ENCODE measurements at places on chromosomes 3 and 15.
A peak's percentile ranks its signal among the peaks of the same experiment; 100 is the strongest.

GRCh38 chr3:38453075-38453912 lies at the start of gene ACVR2B:
Gene ACVR2B (plus strand): TSS chr3:38453890. CDS start chr3:38454323, 433 bp downstream.
- DNase-seq: peak; percentile 41

DNA sequence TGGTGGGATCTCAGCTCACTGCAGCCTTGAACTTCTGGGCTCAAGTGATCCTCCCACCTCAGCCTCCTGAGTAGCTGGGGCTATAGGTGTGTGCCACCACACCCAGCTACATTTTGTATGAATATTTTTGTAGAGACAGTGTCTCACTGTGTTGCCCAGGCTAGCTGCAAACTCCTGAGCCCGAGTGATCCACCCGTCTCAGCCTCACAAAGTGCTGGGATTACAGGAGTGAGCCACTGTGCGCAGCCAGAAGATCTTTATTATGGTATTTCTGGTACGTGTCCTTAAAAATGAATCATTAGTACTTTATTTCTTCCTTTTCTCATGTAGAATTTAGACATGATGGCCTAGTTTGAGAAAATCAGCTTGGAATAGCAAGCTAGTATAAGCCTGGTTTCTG lies 153.3 kb downstream of the BCHE start:
- DNase-seq: no peak

DNA sequence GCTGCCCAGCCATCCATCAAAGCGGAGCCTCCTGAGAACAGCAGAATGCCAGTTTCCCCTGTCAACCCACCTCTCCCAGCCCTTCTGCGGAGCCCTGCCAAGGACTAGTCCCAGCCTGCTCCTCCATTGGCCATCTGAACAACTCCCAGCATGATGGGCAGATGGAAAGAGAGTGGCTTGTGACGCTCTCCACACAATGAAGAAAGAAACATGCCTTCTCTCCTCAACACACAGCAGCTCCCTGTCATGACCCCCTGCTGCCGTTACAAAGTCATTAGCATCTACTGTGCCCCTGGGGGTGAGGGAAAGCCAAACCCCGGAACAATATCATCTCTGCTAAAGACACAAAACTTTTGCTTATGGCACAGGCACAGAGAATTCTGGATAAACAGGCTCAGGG lies 33.6 kb downstream of the MECOM start:
- no peak for DNase-seq

GRCh38 chr3:62562596-62562995 lies 189.2 kb upstream of the FEZF2 start:
- DNase-seq: no peak

DNA sequence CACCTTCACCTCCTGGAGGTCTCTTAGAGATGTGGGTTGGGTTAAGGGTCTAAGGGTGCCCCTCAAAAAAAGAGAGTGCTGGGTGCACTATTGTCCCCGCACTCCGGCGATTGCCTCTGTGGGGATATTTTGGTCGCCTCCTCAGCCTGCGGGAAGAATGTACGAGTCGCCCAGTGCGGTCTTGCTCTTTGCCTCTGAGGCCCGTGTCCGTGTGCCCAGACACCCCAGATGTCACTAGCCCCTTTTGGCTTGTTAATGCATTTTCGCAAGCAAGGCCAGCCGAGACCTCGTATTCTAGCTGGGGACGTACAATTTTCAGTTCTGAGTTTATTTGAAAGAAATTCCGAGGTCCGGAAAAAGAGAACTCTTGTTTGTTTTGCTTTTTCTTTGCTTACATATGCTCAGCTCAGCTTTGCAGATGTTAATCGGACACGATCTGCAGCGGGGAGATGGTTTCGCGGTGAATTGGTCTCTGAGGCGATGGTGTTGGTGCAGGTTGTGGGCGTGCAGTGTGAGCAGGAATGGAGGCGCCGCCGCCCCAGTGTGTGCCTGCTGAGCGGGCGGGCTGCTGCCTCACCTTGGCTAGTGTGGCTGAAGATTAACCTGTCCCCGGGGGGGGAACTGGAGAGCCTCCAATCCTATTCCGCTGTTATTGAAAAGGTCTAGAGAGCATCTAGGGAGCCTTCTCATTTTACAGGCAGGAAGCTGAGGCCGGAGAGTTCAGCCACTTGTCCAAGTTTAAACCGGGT lies 1.4 kb downstream of the ST6GAL1 start:
- DNase-seq: peak; percentile 71

- DNase-seq: no peak
These were observed 32.5 kb downstream of the NR2F2 start for GRCh38 chr15:96362755-96363651.

DNA sequence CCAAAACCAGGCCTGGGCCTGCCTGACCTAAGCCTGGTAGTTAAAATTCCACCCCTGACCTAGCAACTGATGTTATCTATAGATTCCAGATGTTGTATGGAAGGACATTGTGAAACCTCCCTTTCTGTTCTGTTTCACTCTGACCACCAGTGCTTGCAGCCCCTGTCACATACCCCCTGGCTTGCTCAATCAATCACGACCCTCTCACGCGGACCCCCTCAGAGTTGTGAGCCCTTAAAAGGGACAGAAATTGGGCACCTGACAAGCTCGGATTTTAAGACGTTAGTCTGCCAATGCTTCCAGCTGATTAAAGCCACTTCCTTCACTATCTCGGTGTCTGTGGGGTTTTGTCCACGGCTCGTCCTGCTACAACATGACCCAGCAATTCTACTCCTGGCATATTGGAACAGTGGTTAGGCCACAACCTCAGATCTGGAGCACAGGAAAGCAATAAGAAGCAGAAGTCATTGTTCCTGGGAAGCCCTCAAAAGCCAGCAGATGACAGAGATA lies 36.7 kb upstream of the LHFPL4 start:
- DNase-seq: no peak

- DNase-seq: no peak
These were observed 78.7 kb upstream of the SNRK start for GRCh38 chr3:43207628-43208085.

- DNase-seq: no peak
These were observed 51.6 kb upstream of the ACKR4 start for GRCh38 chr3:132545471-132545870.

- DNase-seq: no peak
These were observed 31.6 kb upstream of the VPS39 start for GRCh38 chr15:42239528-42240182.

DNA sequence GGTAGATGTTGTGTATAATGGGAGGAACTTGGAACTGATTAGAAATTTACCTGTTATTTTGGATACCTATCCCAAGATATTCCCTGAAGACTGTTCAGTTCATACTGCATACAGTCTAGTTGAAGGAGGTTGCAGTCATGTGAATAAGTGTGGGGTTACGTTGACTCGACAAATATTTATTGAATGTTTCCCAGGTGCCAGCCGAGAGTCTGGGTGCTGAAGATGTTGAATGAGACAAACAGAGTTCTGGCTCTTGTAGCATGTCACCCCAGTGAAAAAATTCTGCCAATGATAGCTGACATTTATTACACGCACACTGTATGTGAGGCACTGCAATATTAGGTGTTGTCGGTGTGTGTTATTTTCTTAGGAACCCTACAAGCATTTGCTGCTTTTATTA lies 176.0 kb downstream of the KCNMB2 start:
- no peak for DNase-seq

GRCh38 chr3:143056372-143056771 lies 55.0 kb downstream of the U2SURP start:
- DNase-seq: no peak

- DNase-seq: no peak
These were observed 143.5 kb downstream of the LRRK1 start for GRCh38 chr15:101062471-101063171.

DNA sequence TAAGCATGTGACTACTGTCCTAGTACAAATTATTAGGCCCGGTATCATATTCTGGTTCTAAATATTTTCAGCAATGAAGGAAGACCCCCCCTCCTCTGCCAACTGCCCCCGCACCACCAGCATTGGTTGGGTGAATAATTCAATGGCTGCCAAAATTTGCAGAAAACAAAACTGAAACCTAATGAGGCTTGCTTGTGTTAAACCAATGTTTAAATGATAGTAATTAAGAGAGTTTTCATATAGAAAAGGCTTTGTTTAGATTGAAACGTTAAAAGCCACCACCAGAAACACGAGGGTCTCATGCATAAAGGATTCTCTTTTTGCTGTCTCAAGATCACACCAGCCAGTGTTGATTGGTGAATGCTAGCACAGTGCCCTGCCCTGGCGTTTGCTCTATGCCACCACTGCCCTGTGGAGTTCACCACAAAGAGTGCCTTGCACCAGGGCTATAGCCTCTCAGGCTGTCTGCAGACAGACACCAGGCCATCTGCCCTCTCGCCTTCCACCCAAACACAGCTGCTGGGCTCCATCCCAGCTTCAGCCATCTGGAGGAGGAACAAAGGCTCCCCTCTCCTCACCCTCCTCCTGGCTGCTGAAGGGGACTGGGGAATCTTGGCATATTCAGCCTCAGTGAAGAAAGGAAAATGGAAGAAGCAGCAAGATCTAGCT lies 200.3 kb upstream of the PFN2 start:
- DNase-seq: no peak

DNA sequence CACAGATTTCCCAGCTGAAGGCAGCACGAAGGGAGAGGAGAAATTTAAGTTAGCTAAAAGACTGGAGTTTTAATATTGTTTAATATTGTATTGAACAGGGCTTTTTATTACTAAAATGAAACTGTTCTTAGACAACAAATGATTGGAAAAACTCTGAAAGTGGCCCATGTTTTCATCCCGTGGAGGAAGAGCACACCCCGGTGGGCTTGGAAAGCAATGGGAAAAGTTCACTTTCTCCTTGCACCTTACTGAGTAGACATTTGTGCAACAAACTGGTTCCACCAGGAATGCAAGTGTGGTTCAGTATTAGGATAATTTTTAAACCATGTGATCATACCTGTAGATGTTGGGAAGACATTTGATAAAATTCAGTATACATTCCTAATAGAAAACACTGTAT lies 8.2 kb upstream of the ESYT3 start:
- DNase-seq: no peak

DNA sequence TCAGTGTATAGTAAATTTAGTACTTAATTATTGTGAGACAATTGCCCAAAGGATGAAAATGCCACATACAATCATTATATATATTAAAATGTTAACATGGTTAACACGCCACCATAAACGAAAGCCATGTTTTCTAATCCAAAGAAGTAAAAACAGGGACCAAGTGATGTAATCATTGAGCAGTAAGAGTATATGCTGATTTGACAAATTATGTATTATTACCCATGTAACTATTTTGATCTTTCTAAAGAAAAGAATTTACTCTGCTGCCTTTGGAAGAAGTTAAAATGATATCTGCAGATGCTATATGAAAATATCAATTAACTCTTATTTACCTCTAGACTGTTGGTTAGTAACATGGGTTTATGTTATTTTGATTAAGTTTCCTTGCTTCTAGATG lies 150.2 kb downstream of the NAALADL2 start:
- DNase-seq: no peak

- DNase-seq: no peak
These were observed 2.8 kb downstream of the LOXL1 start for GRCh38 chr15:73928971-73929627.

DNA sequence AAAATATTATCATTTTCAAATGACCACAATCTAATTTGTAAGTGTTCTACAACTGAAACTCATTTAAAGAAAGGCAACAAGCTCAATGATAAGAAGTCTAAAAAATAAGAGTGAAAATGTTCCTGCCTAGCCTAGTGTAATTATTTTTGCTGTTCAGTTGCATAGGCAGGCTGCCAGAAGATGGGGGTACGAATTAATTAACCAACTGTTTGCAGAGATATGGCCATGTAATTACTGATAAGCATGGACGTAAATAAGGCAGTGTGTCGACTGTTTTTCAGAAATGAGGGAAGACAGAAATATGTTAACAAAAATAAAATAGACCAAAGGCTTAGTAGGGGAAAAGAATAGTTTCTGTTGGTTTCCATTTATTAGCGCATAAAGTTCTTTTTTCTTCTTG lies 24.7 kb upstream of the SCAANT1 start:
- no peak for DNase-seq

DNA sequence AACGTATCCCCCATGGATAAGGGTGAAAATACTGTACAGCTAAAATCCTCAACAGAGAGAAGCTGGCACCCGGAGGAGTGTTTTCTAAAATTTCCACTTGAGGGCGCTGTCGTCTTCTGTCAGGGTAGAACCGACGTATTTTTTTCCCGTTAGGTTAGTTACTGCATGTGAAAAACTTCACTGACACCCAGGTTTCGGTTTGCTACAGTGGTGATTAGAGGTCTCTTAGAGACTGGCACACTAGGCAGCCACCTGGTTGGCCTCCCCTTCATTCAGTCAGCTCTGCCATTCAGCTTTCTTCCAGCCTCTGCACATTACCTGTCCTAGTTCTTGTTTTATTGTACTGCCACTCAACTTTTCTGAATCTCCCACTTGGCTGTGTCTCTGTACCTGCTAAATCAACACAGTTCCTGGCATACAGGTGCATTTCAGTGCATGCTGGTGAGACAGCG lies 18.4 kb downstream of the CCK start:
- DNase-seq: peak; percentile 33

GRCh38 chr15:71003319-71003718 lies 110.7 kb downstream of the LRRC49 start:
- DNase-seq: no peak

DNA sequence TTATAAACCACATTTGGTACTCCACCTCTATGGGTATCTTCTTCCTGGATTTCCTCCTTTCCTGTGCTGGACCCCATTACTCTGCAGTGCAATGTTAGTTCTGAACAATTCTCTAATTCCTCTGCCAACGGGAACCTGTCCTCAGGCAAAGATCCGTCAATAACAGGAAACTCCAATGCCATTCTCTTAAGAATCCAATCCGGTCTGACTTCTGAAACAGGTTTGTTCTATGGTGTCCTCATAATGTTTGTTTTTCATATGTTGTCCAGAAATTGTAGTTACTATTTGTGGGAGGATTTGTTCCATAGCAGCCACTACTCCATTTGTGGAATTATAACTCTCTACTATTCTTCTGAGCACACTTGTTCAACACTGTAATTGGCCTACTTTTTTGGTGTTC lies 112.7 kb downstream of the TBL1XR1 start:
- DNase-seq: no peak

- no peak for DNase-seq
These were observed 57.3 kb downstream of the FRMD5 start for GRCh38 chr15:44137750-44138149.

GRCh38 chr3:35857004-35857403 lies 217.7 kb downstream of the ARPP21 start:
- DNase-seq: no peak

DNA sequence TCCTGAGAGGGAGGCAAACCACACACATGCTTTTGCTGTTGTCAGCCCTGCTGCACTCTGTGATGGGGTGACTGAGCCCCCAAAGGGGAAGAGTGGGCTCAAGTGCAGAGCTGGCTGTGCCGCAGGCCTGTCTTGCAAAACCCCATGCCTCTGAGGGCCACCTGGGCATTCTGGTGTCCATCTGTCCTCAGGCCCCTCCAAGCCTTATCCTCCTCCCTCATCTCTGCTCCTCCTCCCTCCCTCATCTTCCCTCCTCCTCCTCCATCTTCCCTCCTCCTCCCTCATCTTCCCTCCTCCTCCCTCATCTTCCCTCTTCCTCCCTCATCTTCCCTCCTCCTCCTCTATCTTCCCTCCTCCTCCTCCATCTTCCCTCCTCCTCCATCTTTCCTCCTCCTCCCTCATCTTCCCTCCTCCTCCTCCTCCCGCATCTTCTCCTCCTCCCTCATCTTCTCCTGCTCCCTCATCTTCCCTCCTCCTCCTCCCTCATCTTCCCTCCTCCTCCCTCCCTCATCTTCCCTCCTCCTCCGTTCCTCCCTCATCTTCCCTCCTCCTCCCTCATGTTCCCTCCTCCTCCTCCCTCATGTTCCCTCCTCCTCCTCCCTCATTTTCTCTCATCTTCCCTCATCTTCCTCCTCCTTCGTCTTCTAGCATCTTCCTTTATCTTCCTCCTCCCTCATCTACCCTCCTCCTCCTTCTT lies 40.6 kb downstream of the CHDH start:
- no peak for DNase-seq
